Nephron progenitor cell (in vitro differentiated cells): ENCODE measurements at places on chromosomes 2 and 18.
A peak's percentile ranks its signal among the peaks of the same experiment; 100 is the strongest.

GRCh38 chr2:109373791-109374547 lies 239.8 kb downstream of the SEPTIN10 start:
- no peak for DNase-seq

- no peak for DNase-seq
These were observed 65.2 kb downstream of the RBBP8 start for GRCh38 chr18:22998344-22998743.

DNA sequence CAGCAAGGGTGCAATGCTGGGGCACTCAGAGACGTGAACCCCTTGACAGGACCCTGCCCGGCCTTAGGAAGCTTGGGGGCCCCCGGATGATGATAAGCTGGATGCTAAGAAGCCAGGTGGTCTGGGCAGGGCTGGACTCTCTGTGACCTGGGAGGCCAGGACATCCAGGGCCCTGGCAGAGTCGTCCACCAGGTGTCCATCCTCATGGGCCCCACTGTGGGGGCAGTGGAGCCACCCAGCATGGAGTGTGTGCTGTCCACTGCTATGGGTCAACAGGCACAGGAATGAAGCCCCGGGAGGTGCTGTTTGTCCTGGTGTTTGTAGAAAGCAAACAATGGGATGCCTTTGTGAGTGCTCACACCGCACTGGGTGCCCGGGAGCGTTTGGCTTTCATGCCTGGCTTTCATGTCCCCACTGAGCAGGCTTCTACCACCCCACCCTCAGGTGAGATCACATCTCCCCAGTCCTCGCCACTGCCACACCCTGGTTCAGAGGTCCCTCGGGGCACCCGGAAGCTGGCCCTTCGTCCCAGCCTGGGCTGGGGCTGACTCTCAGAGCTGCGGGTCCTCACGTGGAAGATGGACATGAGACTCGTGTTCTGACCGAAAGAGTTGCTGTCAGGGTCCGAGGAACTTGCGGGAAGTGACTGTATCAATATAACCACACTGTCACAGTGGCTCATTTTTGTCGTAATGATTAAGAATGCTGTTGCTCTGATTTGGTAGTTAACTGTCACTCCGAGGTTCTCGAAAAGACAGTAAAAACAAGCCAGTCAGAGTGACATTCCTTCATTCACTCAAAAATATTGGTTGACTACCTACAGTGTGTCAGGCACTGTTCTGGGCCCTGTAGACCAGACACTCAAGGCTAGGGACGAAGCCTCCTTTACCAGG lies 53.3 kb downstream of the INHBB start:
- no peak for DNase-seq

- no peak for DNase-seq
These were observed 495 bp upstream of the IL36RN start for GRCh38 chr2:113058411-113058994.

DNA sequence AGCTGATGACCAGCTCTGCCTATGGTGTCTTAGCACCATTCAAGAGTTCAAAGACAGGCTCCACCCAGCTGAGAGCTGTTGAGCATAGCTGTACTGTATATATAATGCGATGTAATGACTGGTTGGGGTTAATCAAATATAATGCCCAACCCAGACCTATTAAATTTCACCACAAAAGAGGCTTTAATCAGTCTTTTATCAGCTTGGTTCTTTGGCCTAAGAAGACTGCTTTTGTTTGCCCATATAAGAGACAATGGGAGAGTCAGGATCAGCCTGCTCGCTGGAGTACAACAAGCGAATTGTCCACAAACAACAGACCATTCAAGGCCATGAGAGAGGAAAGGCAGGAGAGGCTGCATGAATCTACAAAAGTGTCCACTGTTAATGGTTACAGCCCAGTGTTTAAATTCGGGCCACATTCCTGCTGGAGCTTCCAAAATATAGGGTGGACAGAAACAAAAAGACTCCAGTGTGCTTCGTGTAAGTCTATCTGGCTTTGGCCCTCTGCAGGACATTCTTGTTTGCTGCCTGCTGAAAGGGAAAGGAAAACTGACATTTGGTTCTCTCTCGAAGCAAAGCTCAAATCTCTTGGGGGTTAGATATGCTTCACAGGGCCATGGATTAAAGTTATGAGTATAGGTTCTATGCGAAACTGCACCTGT lies 299.0 kb upstream of the FBXO11 start:
- DNase-seq: no peak

GRCh38 chr2:216862628-216863398 lies 2.9 kb upstream of the TNP1 start:
- no peak for DNase-seq

DNA sequence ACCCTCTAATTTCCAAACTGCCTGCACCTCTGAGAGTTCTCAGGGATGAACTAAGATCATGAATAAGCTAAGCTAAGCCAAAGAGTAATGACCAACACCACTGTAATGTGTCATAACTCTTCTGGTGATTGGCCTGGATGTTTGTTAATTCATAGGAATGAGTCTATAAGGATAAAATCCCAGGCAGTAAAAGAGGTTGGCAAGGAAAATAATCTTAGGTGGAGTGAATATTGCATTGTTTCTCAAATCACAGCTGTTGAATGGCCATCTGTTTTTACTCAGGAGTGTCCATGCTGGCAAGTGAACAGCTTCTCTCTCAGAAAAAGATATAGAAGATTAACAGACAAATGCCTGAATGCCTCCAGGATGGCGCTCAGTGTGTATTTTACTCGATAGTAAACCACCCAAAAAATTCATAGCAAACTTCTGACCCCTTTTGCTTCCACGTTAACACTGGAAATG lies 60.8 kb upstream of the GLS start:
- DNase-seq: no peak

- no peak for DNase-seq
These were observed 277.6 kb downstream of the ZEB2 start for GRCh38 chr2:144242311-144242710.

GRCh38 chr2:188845692-188846091 lies 128.5 kb upstream of the COL3A1 start:
- DNase-seq: no peak

DNA sequence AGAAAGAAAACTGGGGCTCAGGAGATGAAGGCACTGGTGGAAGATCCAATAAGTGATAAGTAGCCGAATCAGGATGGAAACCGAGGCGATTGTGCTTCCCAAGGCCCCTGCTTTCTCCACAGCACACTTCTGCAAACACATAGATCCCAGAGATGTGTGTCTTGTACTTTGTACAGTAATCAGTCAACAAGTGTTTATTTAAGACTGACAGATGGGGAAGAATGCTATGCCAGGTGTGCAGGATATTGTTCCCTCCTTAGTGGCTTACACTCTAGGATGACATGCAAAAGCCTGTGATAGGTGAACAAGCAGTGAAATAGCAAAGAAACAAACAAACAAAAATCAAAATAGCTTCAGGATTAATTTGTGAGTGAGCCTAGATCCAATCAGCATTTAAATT lies 116.6 kb downstream of the ACTR3 start:
- DNase-seq: no peak

GRCh38 chr18:13271302-13271911 lies 52.8 kb downstream of the LDLRAD4 start:
- DNase-seq: no peak

- DNase-seq: no peak
These were observed 117.4 kb upstream of the COPS8 start for GRCh38 chr2:236968101-236968879.

DNA sequence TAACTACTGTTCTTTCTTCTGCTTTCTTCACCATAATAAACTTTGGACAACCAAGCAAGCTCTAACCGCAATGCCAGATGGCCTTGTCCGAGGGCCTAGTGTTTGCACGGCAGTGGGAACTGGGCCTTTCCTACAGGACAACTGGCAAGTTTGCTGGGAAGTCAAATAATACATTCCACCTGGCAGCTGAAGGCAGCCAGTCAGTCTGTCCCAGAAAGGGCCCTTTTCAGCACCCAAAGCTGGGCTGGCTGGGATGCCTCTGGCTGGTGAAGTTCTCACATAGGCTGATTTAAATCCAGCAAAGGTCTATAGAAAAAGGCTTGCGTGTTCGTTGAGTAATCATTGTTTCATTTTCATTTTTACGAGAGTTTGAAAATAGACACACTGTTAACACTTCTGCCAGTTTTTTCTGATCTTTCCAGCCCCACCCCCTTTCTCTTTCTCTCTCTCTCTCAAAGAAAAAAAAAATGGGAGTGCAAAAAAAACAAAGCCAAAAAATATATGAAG lies 110.0 kb upstream of the EPAS1 start:
- no peak for DNase-seq

DNA sequence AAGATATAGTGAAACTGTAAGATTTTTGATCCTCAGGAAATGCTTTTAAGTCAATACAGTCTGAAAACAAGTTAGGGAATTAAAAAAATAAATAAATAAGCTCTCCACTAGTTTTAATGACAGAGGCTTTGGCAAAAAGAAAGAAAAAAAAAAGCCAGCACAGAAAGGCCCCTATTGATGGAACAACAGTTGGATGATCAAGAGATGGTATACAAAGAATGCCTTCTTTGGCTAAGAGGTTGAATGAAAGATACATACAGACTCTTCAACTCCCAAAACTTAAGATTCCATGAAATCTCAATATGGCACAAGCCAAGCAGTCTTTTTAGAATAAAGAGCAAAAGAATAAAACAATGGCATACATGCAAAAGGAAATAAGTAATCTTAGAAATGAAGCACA lies 64.0 kb upstream of the GALNT5 start:
- DNase-seq: no peak

- no peak for DNase-seq
These were observed 107.0 kb downstream of the NAB1 start for GRCh38 chr2:190755772-190756415.

- DNase-seq: no peak
These were observed 1108.7 kb upstream of the TMEFF2 start for GRCh38 chr2:193303464-193303863.

- no peak for DNase-seq
These were observed 893.2 kb upstream of the CRIM1 start for GRCh38 chr2:35462226-35462998.

GRCh38 chr2:10477443-10478297 lies 29.5 kb upstream of the ODC1 start:
- DNase-seq: no peak

DNA sequence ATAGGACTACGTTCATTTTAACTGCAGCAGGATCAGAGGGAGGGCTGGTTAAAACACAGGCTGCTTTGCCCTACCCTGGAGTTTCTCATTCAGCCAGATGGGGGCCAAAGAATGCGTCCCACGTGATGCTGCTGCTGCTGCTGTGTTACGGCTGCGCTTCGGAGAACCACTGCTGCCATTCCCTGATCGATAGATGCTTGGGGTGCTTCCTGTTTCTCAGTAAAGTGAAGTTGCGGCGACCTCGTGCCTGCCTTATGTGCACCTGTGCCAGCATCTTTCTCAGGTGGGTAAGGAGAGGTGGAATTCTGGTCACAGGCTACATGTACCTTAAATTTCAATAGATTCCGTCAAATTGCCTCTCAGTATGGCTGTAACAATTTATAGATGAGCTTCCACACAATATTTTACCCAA lies 24.7 kb upstream of the TOGARAM2 start:
- DNase-seq: peak; percentile 60

- no peak for DNase-seq
These were observed 84.9 kb downstream of the PDCL3 start for GRCh38 chr2:100647709-100648108.

- DNase-seq: no peak
These were observed 42.1 kb downstream of the BOD1L2 start for GRCh38 chr18:57188851-57189557.

DNA sequence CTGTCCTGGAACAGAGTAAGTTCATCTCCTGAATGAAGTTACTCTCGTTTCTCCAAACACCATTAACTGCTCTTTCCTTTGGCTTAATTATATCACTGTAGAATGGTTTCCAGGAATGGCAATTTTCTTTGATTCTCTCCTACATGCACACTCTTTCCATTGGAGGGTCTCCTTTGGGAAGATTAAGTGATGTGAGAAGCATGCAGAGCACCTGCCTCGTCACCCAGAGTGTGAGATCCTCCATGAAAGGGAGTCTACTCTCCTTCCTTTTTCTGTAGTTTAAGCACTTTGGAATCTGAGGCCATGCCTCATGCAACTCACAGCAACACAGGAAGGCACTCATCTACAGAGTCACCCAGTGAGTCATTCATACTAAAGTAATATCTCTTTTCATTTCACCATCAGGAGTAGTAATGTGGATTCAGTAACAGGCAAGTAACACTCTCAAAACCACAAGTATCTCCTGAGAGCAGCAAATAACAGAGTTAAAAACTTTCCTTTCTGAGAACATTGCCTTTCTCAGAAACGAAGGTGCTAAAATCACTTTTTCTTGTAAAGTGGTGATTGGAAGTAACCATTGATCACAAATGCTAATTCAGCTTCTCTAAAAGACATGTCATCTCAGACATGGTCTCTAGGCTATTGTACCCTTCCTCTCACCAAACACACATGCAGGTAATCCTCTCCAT lies 52.8 kb upstream of the IL1RL1 start:
- no peak for DNase-seq

GRCh38 chr2:84832772-84833461 lies 48.0 kb downstream of the TRABD2A start:
- DNase-seq: no peak

DNA sequence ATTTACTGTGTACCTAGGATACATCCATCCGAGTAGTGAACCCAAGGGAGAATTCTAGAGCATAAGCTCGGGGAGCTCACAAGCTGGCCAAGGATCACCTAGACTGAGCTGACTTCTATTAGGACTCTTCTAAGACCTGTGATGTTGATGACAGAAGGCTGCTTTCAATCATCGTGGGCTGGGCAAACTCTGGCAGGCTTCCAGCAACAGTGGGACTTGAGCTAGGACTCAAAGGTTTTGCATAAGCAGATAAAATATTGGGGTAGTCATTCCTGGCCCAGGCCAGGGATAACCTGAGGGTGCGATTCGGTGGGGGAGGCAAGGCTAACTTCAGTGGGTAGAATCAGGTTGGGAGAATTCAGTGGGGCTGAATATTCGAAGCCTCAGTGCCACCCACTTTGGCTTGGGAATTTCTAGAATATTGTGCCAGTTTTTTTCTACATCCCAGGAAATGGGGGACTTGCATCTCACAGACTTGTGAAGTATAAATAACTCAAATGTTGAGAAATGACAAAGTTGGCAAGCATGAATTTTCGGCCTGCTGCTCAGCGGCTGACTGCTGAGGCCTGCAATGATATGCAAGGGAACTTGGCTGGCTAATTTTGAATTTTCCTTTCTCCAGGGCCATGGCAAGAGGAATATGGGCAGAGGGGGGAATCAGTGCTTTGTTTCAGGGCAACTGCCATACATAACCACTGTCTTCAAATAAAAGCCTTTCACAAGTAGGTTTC lies 274.3 kb downstream of the PRKCE start:
- no peak for DNase-seq

GRCh38 chr2:170310876-170311502 lies 133.0 kb downstream of the MYO3B start:
- no peak for DNase-seq

- DNase-seq: peak; percentile 59
These were observed 128.0 kb upstream of the GYPC start for GRCh38 chr2:126527836-126528490.
